ENCODE measurements at places on chromosomes 12 and 14.

DNA sequence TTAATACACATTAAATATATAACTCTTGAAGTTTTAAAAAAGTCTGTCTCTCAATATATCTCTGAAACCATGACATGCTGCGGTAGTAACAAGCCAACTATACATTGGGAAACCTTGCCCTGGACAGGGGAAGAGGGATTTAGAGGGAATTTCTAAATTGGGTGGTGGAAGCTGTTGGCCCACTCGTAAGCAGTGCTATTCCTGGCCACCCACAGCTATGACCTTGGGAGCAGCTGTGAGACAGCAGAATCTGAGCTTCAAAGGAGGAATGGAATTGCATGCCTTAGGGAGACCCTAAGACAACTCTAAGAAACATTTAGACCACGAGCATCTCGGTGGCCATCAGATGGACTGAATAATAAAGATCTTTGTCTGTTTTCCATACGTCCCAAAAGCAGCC lies 15.8 kb upstream of the GCH1 start:
- DNase-seq: no peak

DNA sequence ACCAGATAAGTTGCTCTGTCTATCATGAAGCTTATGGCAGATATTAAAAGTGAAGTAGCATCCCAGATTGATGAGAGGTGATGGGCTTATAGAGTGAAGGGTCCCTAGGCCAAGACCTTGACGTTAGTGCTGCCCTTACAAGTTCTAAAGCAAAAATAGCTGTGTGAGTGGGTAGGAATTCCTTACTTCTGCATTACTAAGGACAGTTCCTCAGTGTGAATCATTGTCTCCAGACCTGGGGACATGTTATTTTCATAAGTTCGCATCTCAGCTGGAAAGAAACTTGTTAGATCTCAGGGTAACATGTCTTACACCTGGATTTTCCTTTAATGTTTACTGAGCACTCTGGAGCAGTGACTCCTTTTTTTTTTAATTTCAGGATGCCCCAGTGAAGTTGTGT lies 28.7 kb downstream of the MAPKAPK5 start:
- no peak for DNase-seq

DNA sequence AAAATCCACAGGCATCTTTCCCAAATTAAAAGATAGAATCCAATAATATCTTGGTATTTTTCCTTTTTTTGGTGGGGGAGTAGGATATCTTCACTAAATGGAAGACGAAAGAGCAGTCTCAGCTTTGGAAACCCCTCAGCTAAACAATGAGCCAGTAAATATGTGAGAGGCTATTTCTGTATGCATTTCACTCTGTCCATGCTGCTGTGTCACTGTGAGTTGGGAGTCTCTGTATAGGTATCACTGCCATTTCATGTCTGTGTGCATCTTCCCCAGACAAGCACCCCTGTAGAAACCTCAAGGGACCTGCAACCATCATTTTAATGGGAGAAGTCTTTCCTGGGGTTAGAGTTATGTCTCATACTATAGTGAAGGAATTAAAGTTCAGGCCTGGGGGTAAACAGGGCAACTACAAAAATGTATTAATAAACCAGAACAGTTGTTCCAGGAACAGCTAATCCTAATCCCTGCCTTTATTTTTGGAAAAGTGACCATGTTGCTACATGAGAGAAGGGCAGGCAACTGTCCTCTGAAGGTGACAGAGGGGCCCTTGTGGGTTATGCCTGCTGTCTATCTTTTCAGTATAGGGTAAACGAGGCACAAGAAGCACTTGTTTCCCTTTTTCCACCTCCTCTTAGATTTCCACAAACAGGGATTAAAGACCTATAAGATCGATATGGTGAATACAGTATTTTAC lies 11.3 kb upstream of the STAC3 start:
- no peak for DNase-seq

- DNase-seq: no peak
These were observed 92.9 kb downstream of the KSR2 start for GRCh38 chr12:117875744-117876435.

GRCh38 chr14:92927349-92928257 lies 4.7 kb downstream of the CHGA start:
- DNase-seq: no peak

- DNase-seq: no peak
These were observed 6.3 kb downstream of the CLEC2A start for GRCh38 chr12:9925705-9926393.

GRCh38 chr12:57332646-57333312 lies 81.8 kb upstream of the STAC3 start:
- no peak for DNase-seq

- DNase-seq: no peak
These were observed 139.0 kb downstream of the SYNE2 start for GRCh38 chr14:63991833-63992232.

DNA sequence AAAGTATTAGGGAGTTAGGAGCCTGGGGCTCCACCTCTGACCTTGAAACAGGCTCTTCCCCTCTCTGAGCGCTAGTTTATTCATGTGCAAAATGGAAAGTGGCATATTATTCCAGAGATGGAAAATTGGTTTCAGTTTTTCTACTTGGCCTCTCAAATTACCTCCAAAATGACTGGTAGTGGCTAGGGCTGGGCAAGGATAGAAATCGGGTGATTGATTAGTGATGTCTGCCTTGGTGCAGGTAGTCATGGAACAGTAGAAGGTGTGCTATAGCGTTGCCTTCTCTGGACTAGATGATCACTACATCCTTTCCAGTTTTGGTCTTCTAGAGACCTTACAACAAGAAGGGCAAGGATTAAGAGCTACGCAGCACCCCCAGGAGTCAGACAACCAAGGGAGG lies 8.6 kb upstream of the MSI1 start:
- no peak for DNase-seq

GRCh38 chr12:124867401-124867930 lies 3.8 kb upstream of the SCARB1 start:
- no peak for DNase-seq

DNA sequence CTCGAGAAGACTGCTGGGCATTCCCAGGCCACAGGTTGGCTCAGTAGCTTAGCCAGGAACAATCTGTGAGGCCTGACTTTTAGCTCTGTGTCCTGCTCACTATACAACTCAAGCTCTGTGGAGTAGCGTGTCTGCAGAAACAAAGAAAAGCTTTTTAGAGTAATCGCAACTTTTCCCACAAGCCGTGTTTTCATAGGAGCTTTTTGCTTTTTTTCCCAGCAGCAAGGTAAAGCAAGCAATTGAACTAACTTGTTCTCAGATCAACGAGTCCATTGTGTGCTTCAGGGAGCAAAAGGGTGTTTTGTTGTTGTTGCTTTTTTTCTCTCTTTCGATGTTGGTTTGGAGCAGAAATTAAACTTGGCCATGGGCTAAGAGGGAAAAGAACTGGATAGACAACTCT lies 97.3 kb upstream of the BCL2L14 start:
- no peak for DNase-seq

GRCh38 chr12:120725151-120725658 lies 421 bp upstream of the ACADS start:
- DNase-seq: no peak

- DNase-seq: no peak
These were observed 110.2 kb downstream of the BTG1 start for GRCh38 chr12:92035477-92035876.

DNA sequence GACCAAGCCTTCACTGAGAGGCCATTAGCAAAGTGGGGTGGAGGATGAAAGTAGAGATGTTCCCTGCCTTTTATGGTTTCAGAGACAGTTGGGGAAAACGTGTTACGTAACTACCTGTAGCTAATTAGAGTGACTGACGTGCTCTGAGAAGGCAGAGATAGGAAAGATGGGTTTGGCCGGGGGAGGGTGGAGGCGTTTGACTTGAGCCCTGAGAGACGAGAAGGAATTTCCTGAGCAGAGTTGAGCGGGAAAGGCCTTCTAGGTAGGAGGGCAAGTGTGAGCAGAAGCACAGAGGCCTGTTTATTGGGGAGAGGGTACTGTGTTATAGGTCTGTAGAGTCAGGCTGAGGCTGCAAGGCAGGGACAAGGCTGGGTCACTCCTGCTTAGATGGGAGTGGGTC lies 8.6 kb downstream of the TUNAR start:
- DNase-seq: no peak

DNA sequence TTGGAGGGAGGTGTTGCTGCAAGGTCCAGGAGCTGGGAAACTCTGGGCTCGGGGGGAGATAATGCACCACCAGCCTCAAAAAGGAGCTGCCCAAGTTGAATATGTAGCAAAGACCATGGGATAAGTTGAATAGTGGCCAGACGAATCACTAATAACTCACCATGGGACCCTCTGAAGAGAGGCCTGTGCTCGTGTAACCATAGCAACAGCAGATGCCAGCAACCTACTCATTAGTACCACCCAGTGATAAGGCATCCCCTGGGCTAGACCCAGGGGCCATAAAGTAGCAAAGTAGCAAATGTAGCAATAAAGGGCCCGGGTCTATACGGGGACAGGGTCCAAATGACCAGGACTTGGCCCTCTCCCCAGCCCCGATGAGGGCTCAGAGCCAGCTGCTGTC lies 328.0 kb downstream of the DPF3 start:
- DNase-seq: no peak

DNA sequence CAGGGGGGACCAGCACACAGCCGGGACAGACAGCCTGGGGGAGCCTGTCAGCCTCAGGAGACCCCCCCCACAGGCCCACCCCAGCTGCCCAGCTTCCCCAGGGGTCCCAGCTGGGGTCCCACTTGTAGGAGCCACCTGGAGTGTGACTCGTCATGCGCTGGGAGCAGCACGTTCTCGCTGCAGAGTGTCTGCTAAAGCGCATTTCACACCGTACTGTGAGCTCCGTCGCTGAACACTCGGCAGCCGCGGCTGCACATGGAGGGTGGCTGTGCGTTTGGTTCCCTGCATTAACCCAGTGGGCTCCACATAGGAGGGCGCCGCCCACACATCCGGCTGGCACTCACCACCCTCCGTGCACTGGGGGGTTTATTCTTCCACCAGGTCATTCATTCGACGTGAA lies 56.7 kb downstream of the FBRSL1 start:
- no peak for DNase-seq

Measured in GM06990 (cell line).